ENCODE measurements at places on chromosomes 12 and 14.

DNA sequence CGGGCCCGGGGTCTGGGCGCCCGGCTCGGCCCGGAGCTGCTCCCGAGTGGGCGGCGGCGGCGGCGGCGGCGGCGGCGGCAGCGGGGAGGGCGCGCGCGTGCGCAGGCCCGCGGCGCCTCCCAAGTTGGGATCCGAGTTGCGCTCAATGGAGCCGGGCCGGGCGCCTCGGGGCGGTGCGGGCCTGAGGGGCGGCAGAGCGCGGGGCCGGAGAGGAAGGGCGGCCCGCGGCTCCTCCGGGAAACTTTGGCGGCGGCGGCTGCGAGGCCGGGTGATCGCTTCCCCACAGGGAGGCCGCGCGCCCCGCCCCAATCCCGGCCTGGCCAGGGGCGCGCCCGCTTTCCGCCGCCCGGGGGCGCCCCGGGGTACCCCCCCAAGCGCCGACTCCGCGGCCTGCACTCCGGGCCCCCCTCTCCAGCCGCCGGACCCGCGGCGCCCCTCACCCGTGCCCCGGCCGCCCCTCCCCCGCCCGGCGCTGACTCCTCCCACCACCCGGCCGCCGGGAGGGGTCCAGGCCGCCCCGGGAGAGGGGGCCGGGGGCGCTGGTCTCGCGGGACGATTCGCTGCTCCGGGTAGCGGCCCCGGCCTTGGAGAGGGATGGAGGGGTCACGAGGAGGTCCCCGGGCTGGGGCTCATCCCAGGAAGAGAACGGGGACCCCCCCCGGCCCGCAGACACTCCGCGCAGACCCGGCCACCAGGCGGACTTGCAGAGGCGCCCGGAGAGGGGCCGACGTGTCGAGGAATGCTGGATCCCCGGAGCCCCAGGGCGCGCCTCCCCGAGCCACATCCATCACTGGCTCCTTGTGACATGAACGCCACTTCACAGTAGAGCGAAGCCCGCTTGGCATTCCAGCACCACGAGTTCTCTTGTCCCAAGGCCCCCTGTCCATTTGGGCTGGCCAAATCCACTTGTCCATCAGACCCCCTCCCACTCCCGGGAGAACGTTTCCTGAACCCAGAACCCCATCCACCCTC is at the start of gene RILPL1:
TSS of gene RILPL1 (minus strand) at position 48 of the 972 bp plus-strand sequence. CDS start 237 bp downstream, outside the sequence.
- DNase-seq = peak; percentile 72

GRCh38 chr12:12240662-12241340 is 26.0 kb downstream of the LRP6 start:
- no peak for DNase-seq

- peak; percentile 36 for DNase-seq
Observed at GRCh38 chr12:27970401-27971120, 2.0 kb downstream of the PTHLH start.

DNA sequence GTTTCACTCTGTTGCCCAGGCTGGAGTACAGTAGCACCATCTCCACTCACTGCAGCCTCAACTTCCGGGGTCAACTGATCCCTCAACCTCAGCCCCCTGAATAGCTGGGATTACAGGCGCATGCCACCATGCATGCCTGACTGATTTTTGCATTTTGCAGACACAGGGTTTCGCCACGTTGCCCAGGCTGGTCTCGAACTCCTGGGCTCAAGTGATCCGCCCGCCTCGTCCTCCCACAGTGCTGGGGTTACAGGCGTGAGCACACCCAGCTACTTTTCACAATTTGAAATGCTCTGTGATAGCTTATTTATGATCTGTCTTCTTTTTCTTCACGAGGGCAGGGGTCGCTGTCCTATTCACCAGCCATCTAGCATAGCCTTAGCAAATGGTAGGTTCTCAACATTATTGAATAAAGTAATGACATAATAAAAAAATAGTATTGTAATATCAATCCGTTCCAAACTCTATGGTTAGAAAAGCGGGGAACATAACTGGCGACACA is 477 bp upstream of the DDX47 start:
- DNase-seq = no peak

DNA sequence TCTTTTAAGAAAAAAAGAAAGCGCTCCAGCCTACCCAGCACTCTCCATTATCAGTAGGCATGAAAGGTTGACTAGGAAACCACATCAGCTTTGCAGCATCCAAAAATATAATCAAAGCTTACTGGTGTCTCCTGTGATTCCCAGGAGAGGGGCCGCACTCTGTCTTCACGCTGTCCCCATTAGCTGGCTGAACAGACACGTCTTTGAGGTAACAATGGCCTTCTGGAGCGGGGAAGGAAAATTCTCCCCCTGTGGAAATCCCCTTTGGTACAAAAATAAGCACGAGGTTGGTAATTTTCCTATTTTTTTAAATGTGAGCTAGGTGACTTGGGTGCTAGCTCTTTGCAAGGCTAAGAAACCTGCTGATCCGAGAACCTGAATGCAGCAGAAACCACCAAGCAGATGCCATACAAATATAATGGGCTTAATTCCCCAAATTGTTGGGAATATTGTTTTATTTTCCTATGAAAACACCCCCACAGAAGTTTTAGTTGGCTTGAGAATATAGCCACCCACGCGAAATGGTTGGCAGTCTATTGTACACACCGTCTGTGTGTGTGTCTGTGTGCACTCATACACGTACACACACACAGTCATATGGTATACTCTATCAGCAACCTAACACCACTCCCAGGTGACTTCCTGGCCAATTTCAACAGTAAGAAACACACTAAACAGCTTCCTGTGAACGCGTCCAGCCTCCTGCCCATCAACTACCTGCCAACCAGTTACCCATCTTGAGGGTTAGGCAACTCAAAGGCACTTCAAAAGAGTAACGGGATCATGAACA is 71.2 kb downstream of the KSR2 start:
- no peak for DNase-seq

DNA sequence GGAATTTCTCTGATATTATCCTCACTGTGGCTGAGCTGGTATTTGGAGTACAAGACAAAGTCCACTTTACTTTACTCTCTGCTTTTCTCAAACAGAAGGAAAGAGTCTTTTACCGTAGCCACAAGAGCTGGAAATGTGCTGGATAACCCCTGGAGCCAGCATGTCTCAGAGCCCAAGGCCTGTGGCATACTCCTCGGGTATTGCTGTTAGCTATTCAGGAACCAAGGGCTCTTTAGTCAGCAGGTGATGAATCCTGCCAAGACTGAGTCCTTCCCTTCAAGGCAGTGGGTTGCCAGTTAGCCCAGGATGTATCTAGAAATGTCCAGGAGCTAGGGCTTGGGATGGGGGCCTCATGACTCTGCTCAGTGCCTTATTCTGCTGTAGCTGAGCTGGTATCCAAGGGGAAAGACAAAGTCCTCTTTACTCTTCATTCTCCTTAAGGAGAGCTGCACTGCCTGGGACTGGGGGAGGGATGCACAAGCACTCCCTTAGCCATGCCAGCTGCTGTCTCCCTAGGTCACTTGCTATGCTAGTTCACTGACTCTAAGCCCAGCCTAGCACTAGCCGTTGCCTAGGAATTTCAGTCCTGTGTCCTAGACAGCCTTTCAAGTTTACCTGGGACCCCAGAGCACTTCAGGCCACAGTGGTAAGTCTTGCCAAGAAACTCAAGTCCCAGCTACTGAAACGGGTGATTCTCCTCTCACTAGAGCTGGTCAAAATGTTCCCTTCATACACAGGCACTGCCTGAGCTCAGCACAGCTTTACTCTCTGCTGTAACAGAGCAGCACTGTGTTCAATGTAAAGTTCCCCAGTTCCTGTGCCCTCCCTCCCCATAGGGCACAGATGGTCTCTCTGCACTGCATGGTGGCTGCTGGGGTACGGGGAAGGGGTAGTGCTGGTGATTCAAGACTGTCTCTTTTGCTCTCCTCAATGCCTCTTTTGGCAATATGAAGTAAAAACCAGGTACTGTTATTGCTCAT is 136.4 kb downstream of the SLC35F4 start:
- DNase-seq = no peak

DNA sequence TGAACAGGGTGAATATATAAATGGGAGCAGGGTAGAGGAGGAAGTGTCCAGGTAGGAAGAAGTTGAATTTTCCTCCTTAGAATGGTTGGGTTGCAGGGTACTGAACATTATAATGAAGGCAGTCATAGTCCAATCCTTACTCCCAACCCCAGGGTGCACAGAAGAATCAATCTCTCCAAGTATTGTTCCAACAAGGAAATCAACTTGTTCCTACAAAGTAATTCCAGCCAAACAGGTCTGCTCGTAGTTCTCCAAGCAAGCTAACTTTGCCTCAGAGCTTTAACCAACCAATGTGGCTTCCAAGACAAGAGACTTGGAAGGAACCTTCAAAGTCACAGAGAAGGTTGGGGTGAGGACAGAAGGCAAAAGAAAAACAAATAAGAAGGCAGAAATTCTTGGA is 527.2 kb downstream of the MED13L start:
- no peak for DNase-seq

DNA sequence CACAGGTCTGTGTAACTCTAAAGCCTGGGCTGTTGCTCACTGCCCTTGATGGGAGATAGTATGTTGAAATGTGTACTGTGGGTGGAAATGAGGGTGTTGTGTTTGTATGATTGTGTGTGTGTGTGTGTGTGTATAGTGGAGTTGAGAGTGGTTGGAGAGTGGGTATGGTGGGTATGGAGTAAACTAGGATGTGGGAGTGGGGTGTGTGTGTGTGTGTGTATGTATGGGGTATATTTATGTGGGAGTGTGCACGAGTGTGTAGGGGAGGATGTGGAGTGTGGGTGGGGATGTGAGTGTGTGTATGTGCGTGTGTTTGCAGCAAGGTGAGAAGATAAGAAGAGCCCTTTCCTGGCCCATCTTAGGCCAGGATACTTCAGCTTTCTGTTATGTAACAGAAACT is 22.3 kb downstream of the RPH3A start:
- DNase-seq = no peak

- DNase-seq = no peak
Observed at GRCh38 chr14:32329146-32329545, at the start of gene AKAP6. Gene AKAP6 (plus strand): TSS chr14:32329298. CDS start chr14:32433494, 104,196 bp downstream.

- DNase-seq = no peak
Observed at GRCh38 chr12:92949466-92949865, 20.4 kb upstream of the EEA1 start.

DNA sequence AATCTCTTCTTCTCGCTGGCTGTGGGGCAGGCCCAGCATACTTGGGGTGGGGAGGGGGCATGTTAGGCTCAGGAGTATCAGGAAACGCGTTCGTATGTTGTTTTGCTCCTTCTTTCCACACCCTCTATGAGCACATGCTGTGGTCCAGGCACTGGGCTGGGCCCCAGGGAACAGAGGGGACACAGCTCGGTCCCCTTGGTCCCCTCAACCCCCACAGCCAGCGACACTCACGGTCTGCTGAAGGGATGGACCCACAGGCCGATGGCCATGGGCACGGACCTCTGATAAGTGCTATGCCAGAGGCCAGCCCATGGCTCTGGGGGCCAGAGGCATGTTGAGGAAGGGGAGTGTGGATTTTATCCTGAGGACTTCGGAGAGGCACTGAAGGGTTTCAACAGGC is 6.2 kb downstream of the IFI27 start:
- DNase-seq = no peak

GRCh38 chr14:106837870-106838269 is 1311.5 kb downstream of the TMEM121 start:
- no peak for DNase-seq

DNA sequence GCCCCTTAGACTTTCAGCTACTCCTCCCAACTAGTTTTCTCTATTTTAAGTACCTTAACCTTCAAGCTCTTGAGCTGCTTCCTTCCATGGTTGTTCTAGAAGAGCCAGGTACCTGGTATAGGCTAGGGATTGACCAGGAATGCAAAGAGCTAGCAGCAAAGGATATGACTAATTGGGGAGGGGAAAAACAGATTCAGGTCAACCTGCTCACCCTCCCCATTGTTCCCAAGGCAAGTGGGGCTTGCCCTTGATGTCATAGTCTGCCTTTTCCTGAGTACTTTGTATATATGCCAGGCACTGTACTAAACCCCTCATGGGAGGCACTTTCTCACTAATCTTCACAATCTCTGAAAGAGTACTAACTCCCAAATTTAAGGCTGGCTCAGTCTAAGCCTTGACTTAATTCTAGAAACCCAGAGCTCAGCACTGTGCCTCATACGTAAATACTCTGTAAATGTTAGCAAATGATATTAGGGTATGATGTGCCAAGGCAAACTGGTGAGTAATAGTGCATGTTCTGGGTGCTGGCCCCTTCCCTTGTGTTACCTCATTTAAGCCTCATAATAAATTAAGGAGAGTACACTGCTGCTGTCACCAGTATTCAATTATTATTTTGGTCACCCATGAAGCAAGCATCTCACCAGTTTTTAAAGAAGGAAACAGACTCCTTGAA is 42.2 kb downstream of the SUDS3 start:
- DNase-seq = no peak

DNA sequence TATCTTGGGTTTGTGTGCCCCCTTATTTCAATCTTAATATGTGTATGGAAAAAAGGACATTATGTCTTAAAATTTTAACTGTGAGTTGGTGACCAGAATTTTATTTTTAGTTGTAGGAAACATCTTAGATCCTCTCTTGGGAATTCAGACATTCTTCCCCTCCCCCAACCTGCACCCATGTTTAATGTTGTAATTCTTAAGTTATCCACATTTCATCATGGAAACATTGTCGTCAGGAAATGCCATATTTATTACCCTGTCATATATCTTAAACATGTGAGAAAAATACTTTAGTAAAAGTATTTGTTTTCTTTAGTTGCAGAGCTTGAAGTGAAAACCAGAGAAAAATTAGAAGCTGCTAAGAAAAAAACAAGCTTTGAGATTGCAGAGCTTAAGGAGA is 30.3 kb downstream of the YEATS4 start:
- DNase-seq = no peak

DNA sequence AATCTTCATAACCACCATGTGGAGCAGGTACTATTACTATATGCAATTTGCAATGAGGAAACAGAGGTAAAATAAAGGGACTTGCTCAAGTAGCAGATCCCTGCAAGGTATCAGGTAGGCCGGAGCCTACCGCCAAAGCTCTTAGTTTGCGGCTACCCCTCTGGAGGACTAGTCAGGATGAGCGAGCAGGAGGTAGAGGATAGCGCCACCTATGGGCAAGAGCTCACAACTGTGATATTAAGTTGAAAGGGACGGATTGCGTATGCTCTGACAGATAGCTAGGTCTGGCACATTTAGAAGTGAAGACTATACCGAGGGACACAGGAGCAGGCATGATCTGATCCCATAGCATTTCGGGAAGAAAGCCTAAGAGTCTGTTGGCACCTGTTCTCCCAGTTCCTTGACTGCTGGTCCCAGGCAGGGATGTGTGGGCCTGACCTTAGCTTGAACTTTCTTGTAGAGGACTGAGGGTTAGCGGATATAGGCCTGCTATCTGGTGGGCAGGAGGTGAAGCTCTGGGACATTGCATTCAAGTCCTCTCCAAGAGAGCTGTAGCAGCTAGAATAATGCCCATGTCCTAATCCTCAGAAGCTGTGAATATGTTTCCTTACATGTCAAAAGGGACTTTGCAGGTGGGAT is 48.0 kb downstream of the SLC17A8 start:
- peak; percentile 8 for DNase-seq

- no peak for DNase-seq
Observed at GRCh38 chr12:88406905-88407304, 173.4 kb downstream of the KITLG start.
